GM23248 (cell line): ENCODE measurements at places on chromosomes 6 and 20.

DNA sequence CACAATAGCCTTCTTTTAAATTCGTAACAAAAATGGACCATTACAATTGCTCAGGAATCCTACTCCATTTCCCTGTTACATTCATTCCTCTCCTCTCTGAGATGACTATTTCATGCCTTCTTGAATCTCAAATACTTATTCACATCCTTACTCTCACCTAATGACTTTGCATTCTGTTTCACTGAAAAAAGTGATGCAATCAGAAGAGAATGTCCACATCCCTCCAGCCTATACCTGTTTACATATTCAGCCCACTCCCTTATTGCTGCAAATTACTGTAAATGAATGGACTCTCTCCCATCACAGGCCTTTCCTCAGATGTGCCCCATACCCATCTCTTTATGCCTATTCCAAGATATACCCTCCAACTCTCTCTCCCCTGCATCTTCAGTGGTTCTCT is 8.6 kb downstream of the TAAR1 start:
- no peak for DNase-seq

DNA sequence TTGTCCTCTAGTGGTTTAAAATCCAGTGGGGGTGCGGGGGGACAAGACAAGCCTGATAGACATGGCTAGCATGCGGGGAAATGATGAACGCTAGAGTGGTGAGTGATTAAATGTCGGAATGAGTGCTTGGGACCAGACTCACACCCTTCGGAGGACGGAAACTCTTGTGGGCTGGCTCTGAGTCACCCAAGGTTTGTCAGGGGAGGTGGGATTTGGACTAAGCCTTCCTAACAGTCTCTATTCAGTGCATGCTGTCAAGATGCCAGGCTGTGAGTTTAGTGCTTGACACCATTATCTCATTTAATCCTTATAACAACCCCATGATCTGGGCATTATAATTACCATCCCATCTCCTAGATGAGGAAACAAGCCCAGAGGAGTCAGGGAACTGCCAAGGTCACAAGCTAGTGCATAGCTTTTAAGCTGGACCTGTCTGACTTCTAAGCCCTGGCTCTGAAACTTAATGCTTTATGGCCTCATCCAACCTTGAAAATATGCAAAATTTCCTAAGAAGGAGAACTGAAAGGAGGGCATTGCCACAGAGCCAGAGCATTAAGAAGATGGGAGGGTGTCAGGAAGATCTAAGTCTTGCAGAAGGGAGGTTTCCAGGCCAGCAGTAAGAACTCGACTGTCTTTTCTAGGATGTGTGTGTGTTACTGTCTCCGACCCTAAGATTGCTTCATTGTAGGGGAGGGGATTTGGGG is 168.7 kb upstream of the LRFN2 start:
- peak; percentile 81 for DNase-seq

GRCh38 chr6:89144354-89144906 is 1.4 kb upstream of the PM20D2 start:
- no peak for DNase-seq

- peak; percentile 14 for DNase-seq
These were observed 245.1 kb upstream of the RSPO3 start for GRCh38 chr6:126873351-126873750.
